ELF-1 (cell line): ENCODE measurements at places on chromosomes 7 and 10.

DNA sequence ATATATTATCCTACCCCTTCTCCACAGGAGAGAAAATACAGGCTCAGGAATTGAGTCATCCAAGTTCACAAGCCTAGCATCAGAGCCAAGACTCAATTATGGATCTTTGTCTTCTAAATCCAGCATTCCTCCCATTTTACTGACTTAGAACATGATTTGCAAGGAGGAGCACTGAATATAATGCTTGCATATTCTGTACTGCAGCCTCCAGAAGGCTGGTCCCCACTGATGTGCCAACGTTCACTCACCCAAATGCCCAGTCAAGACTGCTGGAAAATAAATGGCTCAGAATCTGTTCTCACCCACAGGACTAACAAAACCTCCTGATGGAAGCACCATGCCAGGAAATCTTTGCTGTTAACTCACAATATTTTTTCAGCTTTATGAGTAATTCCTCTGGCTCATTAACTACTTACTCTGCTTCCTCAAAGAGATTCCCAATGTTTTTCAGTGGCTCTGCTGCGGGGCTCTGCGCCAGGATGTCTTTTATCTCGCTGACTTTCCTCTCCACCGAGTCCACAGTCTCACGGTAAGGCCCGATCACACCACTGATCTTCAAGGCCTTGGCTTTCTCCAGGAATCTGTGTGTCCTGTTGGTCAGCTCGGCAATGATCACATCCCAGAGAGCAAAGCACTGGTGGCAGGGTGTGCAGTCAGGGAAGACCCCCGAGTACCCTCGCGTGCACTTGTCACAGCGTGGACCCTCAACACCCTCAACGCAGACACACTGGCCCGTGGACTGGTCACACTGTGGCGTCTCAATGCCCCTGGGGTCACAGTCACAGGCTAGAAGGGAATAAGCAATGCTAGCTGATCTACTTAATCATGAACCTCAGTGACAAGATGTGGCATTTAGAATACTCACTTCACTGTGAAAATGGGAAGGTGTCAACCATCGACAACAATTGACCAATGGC lies 48.8 kb downstream of the DLD start:
- no peak for DNase-seq

GRCh38 chr10:31126593-31126992 lies 94.9 kb upstream of the ZNF438 start:
- DNase-seq, result no peak

GRCh38 chr10:6047847-6048246 lies 14.3 kb downstream of the IL2RA start:
- no peak for DNase-seq

- no peak for DNase-seq
Observed at GRCh38 chr7:134450294-134451000, 8.5 kb downstream of the AKR1B1 start.

DNA sequence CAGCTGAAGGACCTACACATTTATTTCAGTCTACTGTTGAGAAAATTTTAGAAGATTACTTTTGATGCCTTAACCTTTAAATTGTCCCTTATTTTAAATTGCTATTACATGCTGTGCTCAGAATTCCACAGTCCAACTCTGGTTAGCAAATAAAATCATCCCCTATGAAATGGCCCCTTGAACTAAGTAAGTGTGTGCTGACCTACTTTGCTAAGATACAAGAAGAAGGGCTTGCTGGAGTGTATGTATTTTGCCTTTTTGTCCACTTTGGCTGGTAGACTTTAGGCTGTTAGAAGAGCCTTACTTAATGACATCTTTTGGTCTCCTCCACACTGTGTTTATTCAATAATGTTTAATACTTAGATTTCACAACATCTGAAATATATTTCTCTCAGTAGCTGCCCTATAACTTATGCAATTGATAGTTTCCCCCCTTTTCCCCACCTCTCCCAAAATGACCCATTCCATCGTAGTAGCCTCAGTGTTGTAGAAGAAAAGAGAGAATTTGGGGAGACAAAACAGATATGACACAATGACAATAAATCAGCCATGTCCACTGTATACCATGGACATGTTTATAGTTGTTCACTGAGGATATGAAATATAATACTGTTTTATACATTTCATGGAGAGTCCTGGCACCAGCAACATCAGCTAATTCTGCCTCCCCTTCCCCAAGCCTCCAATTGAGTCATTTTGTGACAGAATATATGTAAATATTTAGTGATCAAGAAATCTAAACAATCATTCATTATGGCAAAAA lies 107.8 kb upstream of the ASAH2 start:
- DNase-seq, result no peak

GRCh38 chr10:22345301-22346095 lies at the start of gene SPAG6:
SPAG6 (plus strand) TSS chr10:22345496; CDS start chr10:22345612, 116 bp downstream.
- DNase-seq, result peak; percentile 84

DNA sequence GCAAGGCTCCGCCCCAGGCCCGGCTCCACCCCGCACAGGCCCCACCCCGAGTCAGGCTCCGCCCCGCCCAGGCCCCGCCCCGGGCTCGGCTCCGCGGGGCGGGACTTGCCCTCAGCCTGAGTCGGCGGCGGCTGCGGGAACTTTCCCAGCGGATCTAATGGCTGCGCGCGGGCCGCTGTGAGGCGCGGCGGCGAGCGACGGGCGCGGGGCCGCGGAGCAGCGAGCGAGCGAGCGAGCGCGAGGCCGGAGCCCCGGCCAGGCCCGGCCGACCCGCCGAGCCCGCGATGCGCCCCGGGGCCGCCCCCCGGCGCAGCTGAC lies at the start of gene INPP5A:
Gene INPP5A (plus strand): TSS at position 104 of the 318 bp plus-strand sequence. CDS start 310 bp downstream, outside the sequence.
- no peak for DNase-seq

GRCh38 chr7:130096243-130096827 lies 26.0 kb downstream of the KLHDC10 start:
- DNase-seq, result no peak

DNA sequence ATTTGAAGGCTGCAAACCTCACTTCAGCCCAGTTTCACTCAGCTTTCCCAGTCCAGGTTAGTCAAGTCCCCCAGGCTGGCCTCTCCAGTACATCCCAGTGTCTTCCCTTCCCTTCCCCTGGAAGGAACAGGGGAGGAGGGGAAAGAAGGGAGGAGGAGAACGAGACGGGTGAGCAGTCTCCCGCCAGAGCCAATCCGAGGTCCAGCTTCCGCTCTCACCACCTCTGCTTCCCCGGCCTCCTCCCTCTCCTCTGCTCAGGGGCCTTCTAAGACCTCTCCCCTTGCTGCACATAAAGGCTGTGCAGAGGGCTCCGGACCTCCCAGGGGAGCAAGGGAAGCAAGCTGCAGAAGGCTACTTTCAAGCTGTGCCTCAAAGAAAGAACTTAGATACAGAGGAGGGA lies 4.1 kb downstream of the ATG9B start:
- peak; percentile 80 for DNase-seq

GRCh38 chr10:10830293-10830986 lies 187.2 kb upstream of the CELF2 start:
- DNase-seq, result no peak

DNA sequence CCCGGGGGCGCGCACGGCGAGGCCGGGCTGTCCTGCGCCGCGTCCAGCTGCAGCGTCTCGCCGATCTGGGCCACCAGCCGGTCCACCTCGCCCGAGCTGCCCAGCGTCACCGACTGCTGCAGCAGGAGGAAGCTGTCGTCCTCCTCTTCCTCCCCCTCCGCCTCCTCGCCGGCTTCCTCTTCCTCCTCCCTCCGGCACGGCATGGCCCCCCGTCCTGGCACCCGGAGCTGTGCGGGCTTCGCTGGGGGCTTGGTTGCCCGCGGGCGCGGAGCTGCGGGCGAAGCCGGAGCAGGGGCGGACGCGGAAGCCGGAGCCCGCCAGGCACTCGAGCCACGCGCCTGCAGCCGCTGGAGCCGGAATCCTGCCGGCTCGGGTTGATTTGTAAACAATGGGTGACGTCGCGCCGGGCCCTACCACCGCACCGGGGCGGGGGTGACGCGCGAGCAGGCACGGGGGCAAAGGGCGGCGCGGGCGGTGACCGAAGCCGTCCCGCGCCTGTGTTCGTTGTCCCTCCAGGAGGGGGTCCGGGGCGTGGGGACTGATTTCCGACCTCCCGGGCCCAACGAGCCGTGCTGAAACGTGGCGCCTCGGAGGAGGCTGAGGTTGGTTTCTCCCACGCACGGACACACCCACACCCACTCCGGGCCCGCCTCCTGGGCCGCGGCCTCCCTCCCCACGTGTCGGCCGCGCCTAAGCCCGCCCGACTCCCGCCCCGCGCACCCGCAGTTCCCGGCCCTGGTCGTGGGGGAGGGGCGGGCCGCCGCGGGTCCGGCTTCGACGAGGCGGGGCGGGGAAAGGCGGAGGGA lies at the start of gene FRAT2:
Gene FRAT2 (minus strand): TSS at position 360 of the 806 bp plus-strand sequence. CDS start 157 bp downstream, at position 203.
- peak; percentile 96 for DNase-seq

GRCh38 chr10:103678178-103678526 lies 177.2 kb downstream of the SH3PXD2A start:
- DNase-seq, result peak; percentile 84

- DNase-seq, result no peak
Observed at GRCh38 chr10:122658356-122659049, 41.1 kb downstream of the C10orf120 start.

- no peak for DNase-seq
Observed at GRCh38 chr7:159094023-159094740, 50.5 kb downstream of the VIPR2 start.

- no peak for DNase-seq
Observed at GRCh38 chr10:30637881-30638467, 8.4 kb upstream of the LYZL2 start.

DNA sequence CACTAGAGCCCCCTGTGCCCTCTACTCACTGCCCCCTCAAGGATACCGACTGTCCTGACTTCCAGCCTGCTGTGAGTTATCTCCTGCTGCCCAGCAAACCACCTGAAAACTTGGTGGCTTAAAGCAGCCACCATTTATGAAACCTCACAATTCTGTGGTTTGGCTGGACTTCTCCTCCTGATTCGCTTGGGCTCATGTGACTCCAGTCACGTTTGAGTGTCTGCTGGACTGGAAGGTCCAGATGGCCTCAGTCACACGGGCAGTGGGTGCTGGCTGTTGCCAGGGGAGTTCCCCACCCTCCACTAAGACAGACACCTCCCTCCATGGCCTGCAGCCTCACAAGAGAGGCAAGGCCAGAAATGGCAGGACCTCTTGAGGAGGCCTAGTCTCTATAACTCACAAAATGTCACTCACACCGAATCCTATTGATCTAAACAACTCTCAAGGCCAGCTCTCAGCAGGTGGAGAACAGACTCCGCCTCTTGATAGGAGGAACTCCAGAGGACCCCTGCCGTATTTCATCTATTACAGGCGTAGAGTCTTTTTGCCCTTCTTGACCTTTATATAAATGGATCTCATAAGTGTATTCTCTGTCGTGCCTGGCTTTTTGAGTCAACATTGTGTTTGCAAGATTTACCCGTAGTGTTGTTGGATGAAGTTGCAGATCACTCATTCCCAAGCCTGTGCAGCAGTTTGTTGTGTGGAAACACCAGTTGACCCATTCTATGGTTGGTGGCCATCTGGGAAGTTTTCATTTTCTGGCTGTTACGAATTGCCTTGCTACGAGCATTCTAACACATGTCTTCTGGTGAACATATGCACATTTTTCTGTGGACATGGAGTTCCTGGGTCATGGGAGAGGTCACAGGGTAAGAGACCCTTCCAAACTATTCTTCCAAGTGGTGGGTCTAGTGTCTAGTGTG lies 48.3 kb downstream of the ZMIZ1 start:
- no peak for DNase-seq

DNA sequence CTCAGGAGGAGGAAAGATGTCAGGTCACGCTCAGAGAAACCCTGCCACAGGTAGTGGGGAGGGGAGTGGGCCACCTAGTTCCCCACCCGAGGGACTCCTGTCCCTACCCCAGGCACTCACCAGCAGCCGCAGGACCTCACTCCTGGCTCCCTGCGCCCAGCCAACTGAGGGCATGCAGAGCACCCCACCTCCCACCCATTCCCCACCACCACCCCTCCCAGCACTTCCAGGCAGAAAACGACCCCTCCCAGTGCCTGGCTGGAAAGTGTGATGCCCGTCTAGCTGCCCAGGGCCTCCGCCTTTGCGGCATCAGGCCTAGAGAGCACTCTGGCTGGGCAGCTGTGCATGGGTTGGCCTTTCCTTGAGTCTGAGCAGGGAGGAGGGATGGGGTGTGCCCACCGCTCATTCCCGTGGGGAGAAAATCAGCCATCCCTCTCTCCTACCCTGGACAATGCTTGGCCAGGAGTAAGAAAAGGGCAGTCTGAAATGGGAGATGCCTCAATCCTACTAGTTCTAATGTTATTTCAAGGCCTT lies 1.3 kb downstream of the C10orf105 start:
- no peak for DNase-seq

- DNase-seq, result no peak
Observed at GRCh38 chr10:14409856-14410458, 79.2 kb upstream of the FRMD4A start.

DNA sequence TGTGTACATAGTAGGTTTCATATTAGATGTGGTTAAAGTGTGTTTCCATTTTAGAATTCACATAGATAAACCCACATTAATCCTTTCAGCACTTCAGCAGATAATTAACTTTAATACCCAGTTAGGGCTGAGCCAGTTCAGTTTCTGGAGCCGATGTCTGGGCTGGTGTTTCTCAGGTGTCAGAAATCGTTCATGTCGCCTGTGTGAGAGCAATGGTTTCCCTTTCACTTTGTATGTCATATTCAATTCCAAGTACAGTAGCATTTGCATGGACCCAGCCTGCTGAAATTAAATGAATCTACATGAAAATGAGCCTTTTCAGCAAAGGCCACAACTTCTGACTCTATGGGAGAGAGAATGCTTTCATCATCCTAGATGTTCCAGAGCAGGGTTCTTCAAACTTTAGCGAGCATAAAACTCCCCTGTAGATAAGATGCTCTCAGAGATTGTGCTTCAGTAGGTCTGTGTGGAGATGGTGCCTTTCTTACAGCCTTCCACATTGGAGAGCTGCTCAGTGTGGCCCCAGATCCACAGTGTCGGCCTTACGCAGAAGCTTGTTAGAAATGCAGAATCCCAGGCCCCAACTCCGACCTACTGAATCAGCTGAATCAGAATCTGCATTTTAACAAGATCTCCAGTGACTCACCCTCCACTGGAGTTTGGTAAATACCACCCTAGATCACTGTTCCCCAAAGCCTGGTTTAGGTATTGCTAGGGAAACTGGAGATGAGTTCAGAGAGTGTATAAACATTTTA lies 19.6 kb downstream of the WIPF3 start:
- no peak for DNase-seq

DNA sequence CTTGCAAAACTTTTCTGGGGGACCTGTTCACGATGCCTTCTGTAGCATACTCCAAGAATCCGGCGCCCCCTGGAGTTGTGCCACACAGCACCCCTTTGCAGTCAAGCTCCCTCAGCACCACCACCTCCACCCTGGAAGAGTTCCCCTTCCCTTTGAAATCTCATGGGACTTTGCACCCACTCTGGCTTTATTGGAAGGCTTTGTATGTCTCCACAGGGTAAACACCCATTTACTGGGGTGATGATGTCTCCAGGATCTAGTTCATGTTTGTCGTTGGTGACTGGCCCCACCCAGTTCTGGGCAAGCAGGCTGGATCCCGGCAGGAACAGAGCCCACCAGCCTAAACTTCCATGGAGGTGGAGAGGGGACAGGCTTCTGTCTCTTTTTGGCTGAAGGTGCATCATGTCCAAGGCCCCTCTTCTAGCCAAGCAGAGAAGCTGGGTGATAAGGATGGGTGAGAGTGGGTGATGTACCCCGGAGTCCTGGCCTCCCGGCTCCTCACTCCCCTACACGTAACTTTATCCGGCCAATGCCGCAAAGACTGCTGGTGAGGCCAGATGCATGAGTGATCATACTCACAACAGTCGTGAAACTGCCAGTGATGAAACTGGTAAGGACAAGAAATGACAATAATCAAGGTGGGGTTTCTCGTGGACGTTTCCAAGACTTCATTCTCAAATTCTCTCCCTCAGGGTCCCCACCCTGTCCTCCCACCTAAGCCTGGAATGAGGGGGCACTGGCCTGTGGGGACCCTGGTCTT lies 695 bp upstream of the CLDN4 start:
- no peak for DNase-seq
